ENCODE measurements at places on chromosomes 1 and 21. TPM values are rescaled to one million over a fixed set of nuclear protein-coding genes. Genes with fewer than 3 reads are reported as not detected.

CYP4A22 gene
- total RNA-seq = not detected

OR2G6 gene
- not detected for total RNA-seq

BMP8B gene
- total RNA-seq = 0.07 TPM

WNT9A gene
- total RNA-seq = 4.9 TPM

BARHL2 gene
- total RNA-seq = not detected

XKR8 gene
- total RNA-seq = 3.9 TPM

GRCh38 chr1:3316340-3316943 lies 138.0 kb upstream of the ARHGEF16 start:
- no peak for DNase-seq

DNA sequence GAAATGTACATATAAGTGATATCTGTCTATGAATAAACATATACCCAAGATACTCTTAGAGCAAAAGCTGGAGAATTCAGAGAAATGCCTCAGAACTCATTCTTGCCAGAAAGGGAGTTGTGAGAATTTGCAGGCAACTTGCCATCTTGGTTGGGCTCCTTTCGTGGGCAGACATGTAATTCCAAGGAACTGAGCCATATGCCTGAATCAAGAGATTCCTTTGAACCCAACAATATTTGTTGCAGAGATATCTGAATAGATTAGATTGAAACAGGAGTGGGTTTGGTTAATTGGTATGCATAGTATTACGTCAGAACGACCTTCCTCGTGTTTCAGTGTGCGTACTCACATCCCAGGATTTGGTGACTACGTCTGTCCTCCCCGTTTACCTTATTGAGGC lies 67.0 kb downstream of the TGFB2 start:
- no peak for DNase-seq

DNA sequence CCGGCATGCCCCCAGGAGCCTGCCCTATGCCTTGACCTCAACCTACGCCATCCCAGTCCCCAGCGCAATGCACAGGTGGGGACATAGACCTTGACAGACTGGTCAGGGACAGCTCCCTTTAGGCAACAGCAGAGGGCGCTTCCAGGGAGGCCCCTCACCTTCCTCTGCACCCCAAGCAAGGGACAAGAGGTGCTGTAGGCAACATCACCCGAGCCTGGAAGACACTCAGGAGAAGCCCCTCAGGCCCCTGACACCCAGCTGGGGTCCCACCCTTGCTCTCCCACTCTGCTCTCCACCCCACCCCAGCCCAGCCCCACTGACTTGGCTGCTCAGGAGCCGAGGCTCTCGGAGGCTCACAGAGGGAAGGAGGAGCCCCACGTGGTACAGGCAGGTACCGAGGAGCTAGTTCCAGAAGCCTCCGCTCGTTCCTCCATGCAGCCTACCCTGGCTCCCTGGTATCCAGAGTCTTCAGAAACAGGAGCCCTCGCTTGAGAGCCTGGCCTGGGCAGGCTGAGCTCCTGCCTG lies 2.4 kb upstream of the WNT3A start:
- DNase-seq = no peak

- no peak for DNase-seq
Observed at GRCh38 chr1:110765640-110766335, 91.0 kb upstream of the KCNA3 start.

- no peak for DNase-seq
Observed at GRCh38 chr1:212914789-212915188, 35.6 kb upstream of the VASH2 start.

- no peak for DNase-seq
Observed at GRCh38 chr1:116699605-116700004, 32.1 kb upstream of the IGSF3 start.

DNA sequence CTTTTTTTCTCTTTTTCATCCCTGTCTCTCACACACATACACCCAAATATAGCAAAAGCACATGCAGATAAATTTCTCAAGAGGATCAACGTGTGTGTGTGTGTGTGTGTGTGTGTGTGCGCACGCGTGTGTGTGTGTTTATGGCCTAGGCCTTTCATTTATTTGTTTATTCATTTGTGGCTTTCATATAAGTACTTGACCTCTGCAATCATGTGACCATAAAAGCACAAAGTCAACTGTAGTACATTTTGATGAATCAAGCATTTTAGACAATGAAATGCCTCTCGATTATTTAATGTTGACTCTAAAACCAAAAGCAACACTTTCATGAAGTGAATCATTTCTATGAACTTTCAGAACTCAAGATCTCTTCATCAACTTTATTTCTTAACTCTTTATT lies 194.1 kb upstream of the ADGRL2 start:
- DNase-seq = no peak

GRCh38 chr21:33127154-33127867 lies 57.4 kb downstream of the OLIG1 start:
- DNase-seq = peak; percentile 19

GRCh38 chr1:77193951-77194350 lies 25.3 kb downstream of the PIGK start:
- DNase-seq = no peak

DNA sequence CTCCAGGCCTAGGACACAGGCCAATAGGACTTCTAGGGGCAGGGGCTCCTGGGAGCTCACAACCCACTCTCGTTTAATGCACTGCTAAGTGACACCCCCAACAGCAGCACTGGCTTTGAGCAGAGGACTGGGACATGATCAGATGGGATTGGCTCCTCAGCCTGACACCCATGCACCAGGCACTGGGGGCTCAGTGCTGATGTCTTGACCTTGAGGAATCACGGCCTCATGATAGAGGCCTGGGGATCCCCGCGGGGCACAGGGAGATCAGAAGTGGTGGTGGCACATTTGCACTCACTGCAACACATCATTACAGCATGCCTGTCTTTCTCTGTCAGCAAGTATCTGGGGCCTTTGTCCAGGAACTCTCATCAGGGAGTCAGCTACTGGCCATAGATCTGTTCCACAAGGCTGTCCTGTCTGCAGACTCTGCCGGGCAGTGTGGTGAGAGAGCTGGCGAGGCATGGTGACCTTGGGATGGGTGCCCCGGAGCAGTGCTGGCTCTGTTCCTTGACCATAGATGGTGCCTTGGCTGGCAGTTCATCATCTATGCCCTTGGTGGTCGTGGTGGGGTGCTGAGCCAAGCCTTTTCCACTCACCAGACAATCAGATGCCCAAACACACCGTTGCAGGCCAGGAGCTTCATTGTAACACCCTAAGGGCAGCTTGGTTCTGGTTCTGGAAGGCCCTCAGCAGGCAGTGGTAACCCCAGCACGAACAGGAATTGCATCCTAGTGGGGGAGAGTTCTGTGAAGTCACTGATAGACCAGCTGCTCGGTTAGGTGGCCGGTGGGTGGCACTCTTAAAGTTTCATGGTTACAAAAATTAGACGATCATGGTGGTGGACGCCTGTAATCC lies 22.2 kb upstream of the PARP1 start:
- DNase-seq = no peak

Measured in pulmonary artery endothelial cell (primary cell).